Spinal cord (tissue), 10 donors: ENCODE measurements at places on chromosomes 1 and 21. TPM values are rescaled to one million over a fixed set of nuclear protein-coding genes. Genes with fewer than 3 reads are reported as not detected.

Gene TRPM2
- 4.0 TPM for total RNA-seq

DNA sequence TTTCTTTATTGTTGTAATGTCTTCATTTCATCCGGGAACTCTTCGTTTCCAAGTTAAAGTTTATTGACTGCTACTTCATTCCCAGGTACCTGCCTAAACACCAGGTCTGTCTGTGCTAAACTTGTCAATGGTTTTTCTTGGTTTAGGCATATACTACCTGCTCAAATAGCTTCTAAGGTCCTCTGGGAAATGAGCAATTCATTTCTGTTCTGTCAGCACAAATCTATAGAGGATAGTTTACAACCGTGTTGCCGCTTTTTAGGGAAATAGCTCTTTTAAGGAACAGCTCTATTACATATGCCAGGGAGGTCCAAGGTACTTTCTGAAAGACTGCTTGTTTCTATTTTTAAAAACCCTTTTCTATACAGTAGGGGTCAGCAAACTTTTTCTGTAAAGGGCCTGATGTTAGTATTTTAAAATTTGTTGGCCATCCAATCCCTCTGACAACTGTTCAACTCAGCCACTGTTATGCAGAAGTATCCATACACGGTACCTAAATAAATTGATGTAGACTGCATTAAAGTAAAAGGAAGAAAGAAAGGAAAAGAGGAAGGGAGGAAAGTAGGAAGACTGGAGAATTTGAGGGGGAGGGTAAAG is 222.7 kb upstream of the PTBP2 start:
- DNase-seq, result no peak

DNA sequence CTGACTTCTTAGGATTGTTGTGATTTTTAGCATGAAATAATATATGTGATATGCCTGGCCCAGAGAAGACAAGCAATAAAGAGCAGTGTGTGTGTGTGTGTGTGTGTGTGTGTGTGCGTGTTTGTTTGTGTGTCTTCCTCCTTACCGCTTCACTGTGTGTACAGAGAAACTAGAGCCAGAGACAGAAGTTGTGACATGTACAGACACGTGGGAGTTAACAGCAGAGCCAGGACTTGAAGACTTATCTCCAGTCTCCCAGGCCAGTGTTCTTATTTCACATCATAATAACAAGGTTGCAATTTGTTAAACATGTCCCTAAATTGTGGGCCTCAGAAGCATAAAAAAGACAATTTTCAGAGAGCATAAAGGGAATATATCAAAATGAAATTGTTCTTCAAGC is 192.0 kb upstream of the JUN start:
- DNase-seq, result no peak

- no peak for DNase-seq
These were observed 56.9 kb upstream of the EDEM3 start for GRCh38 chr1:184811439-184812111.

Gene RGL1
- 53.4 TPM for total RNA-seq

Gene ZNF593OS
- total RNA-seq, result not detected

DNA sequence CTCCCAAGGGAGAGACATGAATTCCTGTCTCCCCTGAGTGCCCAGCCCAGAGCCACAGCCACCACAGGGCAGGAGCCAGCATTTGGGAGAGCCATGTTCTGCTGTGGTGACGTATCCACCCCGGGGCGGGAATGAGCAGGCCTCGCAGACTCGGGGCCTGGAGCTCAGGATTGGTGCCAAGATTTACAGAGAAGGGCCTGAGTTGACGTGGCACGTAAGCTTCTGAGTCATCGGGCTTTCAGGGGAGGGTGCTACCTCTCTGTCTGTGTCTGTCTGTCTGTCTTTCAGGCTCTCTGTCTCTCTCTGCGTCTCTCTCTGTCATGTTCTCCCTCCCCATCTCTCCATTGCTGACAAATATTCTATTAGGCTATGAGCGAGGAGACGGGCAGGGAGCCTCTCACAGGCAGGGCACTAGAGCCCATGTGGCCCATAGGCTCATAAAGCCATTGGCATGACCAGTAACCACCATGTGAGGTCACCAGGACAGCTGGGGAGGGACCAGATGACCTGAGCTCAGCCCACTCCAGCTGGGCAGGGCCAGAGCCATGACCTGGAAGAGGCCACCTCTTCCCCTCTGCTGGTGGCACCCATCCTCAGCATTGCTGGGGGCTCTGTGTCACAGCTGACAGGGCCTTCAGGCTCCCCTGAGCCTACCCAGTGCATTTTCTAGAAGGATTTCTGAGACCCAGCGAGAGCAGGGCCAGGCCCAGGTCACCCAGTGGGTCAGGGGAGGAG is 300.0 kb upstream of the VAMP3 start:
- DNase-seq, result peak; percentile 53

- DNase-seq, result no peak
These were observed 457.2 kb downstream of the AJAP1 start for GRCh38 chr1:5111581-5111980.

Gene NOL9
- total RNA-seq, result 25.3 TPM

Gene RHBDL2
- 0.61 TPM for total RNA-seq

GRCh38 chr1:179856296-179856695 is 21.3 kb downstream of the TOR1AIP2 start:
- no peak for DNase-seq

GRCh38 chr1:161013488-161014230 is 7.3 kb downstream of the F11R start:
- DNase-seq, result no peak

Gene GNAT2
- 0.33 TPM for total RNA-seq

Gene AK5
- total RNA-seq, result 14.7 TPM

Gene ZYG11B
- 115 TPM for total RNA-seq

- no peak for DNase-seq
These were observed 135.5 kb downstream of the TGFB2 start for GRCh38 chr1:218480588-218481099.

Gene ZNF648
- 0.99 TPM for total RNA-seq

GRCh38 chr1:171083222-171083621 is 7.5 kb upstream of the FMO3 start:
- DNase-seq, result no peak

- no peak for DNase-seq
These were observed at the start of gene MPL for GRCh38 chr1:43337588-43337987. MPL (plus strand) TSS chr1:43337818; CDS start chr1:43337849, 31 bp downstream.

- no peak for DNase-seq
These were observed 16.8 kb upstream of the PRDM2 start for GRCh38 chr1:13683206-13683605.

Gene HSPA6
- 25.8 TPM for total RNA-seq

Gene LCE2C
- total RNA-seq, result not detected

- no peak for DNase-seq
These were observed 6.7 kb downstream of the RNF223 start for GRCh38 chr1:1067284-1067859.

GRCh38 chr1:78081980-78082860 is 36.5 kb downstream of the GIPC2 start:
- DNase-seq, result no peak

DNA sequence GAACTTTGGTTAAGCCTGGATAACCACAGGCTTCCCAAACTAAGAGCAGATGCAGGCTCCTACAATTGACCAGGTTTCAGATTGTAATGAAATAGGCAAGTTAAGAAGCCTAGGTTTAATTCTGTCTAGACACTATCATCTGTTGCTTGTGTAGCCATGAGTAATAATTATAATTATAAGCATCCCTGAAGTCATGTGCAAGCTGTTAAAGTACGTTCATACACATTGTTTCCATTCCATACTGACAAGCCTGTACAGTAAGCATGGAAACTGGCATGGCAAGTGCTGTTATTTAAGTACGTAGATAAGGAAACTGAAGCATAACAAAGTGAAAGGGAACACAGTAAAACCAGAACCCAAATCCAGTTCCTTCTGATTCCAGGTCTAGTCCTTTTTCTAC is 557.2 kb upstream of the BEND5 start:
- no peak for DNase-seq

GRCh38 chr21:31180256-31181081 is 142.2 kb upstream of the KRTAP19-8 start:
- no peak for DNase-seq

GRCh38 chr1:11485191-11485590 is 6.2 kb downstream of the DISP3 start:
- DNase-seq, result no peak

GRCh38 chr1:38326135-38326534 is 279.5 kb upstream of the POU3F1 start:
- no peak for DNase-seq

Gene GBP6
- 0.22 TPM for total RNA-seq

GRCh38 chr1:50950396-50950795 is 9.7 kb downstream of the FAF1 start:
- no peak for DNase-seq

Gene SPATA17
- 12.8 TPM for total RNA-seq

Gene GUCA2A
- total RNA-seq, result not detected
